HCT116 (cell line): ENCODE measurements at places on chromosomes 12 and 14. TPM values are rescaled to one million over a fixed set of nuclear protein-coding genes. Genes with fewer than 3 reads are reported as not detected.
A peak's percentile ranks its signal among the peaks of the same experiment; 100 is the strongest.

- no peak for DNase-seq
- no peaks in the 10 kb centered on the region for H3K27me3 ChIP-seq
- no peaks in the 10 kb centered on the region for H3K36me3 ChIP-seq
- no peak overlapping the region for H3K27ac ChIP-seq
- H3K4me1 ChIP-seq = peaks cover 6% of the 10 kb centered on the region
- H3K4me3 ChIP-seq = no peak overlapping the region
Observed at GRCh38 chr12:104570174-104570907, 113.6 kb downstream of the CHST11 start.

- no peaks in the 10 kb centered on the region for H3K27me3 ChIP-seq
- DNase-seq = peak; percentile 76
- H3K4me1 ChIP-seq = peaks cover 100% of the 10 kb centered on the region
- no peaks in the 10 kb centered on the region for H3K36me3 ChIP-seq
Observed at GRCh38 chr14:61564618-61565091, 130.7 kb upstream of the HIF1A start.

GRCh38 chr14:56826214-56826613 is 15.9 kb upstream of the OTX2 start:
- no peak overlapping the region for H3K27ac ChIP-seq
- DNase-seq = no peak
- no peak overlapping the region for H3K4me3 ChIP-seq

NTF3 gene
- not detected for total RNA-seq

DPF3 gene
- total RNA-seq = 0.27 TPM

GRCh38 chr14:75231320-75231719 is 47.3 kb upstream of the FOS start:
- H3K27me3 ChIP-seq = no peaks in the 10 kb centered on the region
- no peaks in the 10 kb centered on the region for H3K36me3 ChIP-seq
- H3K27ac ChIP-seq = peak overlapping the region; percentile 61; the same call in 1 of the 2 replicates
- H3K4me3 ChIP-seq = no peak overlapping the region
- no peak for DNase-seq
- peaks cover 42% of the 10 kb centered on the region for H3K4me1 ChIP-seq

EPYC gene
- not detected for total RNA-seq

PPP1R36 gene
- total RNA-seq = 0.47 TPM

RAB3IP gene
- total RNA-seq = 31.3 TPM

DNA sequence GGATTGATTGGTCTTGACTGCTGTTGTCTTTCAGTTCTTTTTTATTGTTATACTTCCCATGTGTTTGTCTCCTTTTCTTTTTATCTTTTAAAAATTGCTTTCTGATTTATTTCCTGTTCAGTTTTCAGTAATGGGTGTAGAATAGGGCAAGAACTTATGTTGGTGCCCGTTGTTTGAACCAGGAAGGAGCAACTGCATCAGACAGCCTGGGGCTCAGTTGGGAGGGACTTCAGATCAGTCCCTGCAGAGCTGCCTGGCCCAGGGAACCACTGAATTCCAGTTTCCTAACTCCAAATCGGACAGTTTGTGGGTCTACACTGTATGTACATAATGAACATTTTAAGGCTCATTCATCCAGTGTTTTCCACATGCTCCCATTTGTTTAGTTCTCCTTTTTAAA is 64.9 kb downstream of the FBXO34 start:
- H3K27me3 ChIP-seq = no peaks in the 10 kb centered on the region
- H3K36me3 ChIP-seq = no peaks in the 10 kb centered on the region
- H3K4me1 ChIP-seq = peaks cover 7% of the 10 kb centered on the region; the same call in 1 of the 2 replicates
- H3K4me3 ChIP-seq = no peak overlapping the region
- H3K27ac ChIP-seq = no peak overlapping the region

- H3K4me3 ChIP-seq = no peak overlapping the region
- H3K27ac ChIP-seq = no peak overlapping the region
- H3K36me3 ChIP-seq = peaks cover 64% of the 10 kb centered on the region
- H3K27me3 ChIP-seq = no peaks in the 10 kb centered on the region
Observed at GRCh38 chr12:49031573-49032161, 13.1 kb upstream of the PRKAG1 start.

DDN gene
- total RNA-seq = 8.1 TPM

- no peaks in the 10 kb centered on the region for H3K27me3 ChIP-seq
- no peaks in the 10 kb centered on the region for H3K4me1 ChIP-seq
- H3K4me3 ChIP-seq = no peak overlapping the region
- H3K27ac ChIP-seq = no peak overlapping the region
- DNase-seq = no peak
Observed at GRCh38 chr12:122665759-122666158, 37.4 kb downstream of the HCAR2 start.

- peaks cover 15% of the 10 kb centered on the region for H3K4me1 ChIP-seq
- H3K4me3 ChIP-seq = no peak overlapping the region
- H3K36me3 ChIP-seq = no peaks in the 10 kb centered on the region
- no peaks in the 10 kb centered on the region for H3K27me3 ChIP-seq
- DNase-seq = no peak
Observed at GRCh38 chr14:93785423-93785822, 2.9 kb downstream of the PRIMA1 start.

- no peaks in the 10 kb centered on the region for H3K36me3 ChIP-seq
- H3K4me1 ChIP-seq = no peaks in the 10 kb centered on the region
- no peak overlapping the region for H3K4me3 ChIP-seq
- H3K27ac ChIP-seq = no peak overlapping the region
- no peaks in the 10 kb centered on the region for H3K27me3 ChIP-seq
Observed at GRCh38 chr12:96514328-96514727, 25.0 kb downstream of the CFAP54 start.

SIX1 gene
- 2.5 TPM for total RNA-seq

EML1 gene
- 7.4 TPM for total RNA-seq
